Activated CD4-positive, alpha-beta T cell treated with anti-CD3 and anti-CD28 coated beads, Interleukin-2, amount 50 U/mL, for 24 hours (primary cell): ENCODE measurements at places on chromosomes 2 and 18.

GRCh38 chr18:36153771-36154170 is 24.1 kb downstream of the ELP2 start:
- no peak for DNase-seq

GRCh38 chr2:205047273-205047839 is 502.1 kb downstream of the PARD3B start:
- no peak for DNase-seq

DNA sequence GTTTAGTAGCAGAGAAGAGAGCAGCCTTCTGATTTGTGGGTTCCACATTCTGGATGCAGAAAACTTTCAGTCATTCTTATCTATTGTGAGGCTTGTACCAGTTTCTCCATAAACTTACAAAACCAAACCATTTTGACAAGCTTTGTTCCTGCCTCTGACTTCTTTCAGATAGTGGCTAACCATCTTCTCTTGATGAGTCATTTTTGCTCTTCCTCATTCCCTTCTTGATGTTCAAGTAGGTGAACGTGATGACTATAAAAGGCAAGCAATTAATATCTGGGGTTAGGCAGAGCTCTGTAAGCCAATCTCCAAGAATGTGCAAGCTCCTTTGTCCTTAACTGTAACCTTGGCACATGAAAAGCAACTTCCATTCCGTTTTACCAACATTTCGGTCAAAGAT is 2083.1 kb upstream of the PIK3C3 start:
- DNase-seq = no peak

GRCh38 chr2:175169191-175169590 is 1.2 kb upstream of the ATF2 start:
- DNase-seq = no peak

GRCh38 chr2:237471438-237472186 is 15.4 kb upstream of the MLPH start:
- DNase-seq = no peak

DNA sequence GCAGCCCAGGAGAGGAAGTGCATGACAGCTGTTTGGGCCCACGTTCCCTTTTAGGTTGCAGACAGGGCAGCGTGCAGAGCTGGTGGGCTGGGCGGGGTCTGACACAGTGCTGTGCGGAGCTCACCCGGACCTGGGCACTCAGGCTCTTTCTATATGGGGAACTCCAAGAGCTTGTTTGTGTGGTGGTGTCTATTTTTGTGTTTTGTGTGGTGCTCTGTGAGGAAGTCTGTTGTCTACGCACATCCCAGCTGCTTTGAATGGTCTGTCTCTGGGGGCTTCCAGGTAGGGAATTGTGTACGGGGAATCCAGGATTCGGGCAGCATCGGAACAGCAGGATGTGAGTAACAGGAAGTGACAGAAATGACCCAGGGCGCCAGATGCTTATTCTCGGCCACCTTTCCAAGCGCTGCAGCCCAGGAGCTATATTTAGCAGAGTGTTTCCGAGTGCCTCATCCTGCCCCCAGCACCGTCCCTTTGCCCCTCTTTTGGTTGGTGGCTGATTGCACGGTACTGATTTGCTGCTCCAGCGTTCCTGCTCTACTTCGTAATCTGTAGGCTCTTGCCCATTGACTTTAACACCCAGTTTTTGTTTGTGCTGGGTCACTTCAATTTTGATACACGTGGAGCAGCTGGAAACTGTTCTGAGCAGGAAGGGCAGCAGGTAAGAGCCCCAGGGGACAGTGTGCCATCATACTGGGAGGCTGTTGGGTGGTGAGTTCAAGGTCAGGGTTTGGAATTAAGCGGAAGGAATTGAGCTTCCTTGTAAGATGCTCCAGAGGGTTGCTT is 64.7 kb downstream of the DGKD start:
- DNase-seq = no peak

GRCh38 chr2:39379643-39380524 is 57.2 kb downstream of the MAP4K3 start:
- peak; percentile 7 for DNase-seq

GRCh38 chr2:199983534-199983933 is 28.2 kb downstream of the MAIP1 start:
- no peak for DNase-seq

- no peak for DNase-seq
Measured at GRCh38 chr18:63889626-63890025, 2.1 kb downstream of the SERPINB2 start.

DNA sequence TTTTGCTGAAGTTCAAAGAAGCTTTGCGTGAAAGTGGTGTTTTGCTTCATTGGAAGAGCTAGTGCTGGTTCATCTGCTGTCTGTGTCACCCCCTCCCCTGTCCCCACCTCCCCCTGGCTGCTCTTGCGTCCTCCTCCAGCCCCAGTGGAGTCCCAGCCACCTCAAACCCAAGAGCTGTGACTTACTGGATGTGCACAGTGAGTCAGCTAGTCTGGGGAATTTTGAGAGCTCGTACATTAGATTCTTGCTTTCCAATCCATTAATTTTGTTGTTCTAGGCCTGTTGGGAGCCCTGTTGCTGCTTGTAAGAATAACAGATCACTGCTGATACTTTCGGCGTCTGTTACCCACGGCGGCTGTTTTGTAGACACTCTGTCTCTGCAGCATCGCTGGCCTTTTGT is 412.1 kb downstream of the TSN start:
- DNase-seq = no peak

DNA sequence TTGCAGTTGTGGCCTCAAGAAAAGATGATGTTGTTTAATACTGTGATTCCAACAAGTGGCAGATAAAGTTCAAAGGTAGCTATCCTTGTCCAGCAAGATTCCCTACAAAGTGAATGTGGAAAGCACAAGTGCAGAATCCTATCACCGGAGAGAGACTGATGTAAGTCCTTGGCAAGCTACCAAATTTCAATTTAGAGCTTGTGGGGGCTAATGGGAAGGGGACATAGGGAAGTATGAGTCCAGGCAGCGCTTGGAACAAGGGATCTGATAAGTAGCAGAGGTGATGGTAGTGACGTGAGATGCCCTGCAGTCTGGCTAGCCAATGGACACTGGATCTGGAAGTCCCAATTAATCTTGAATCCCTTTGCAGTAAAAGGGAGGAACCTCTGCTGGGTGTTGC is 165.2 kb upstream of the DTNA start:
- no peak for DNase-seq
